ENCODE measurements at places on chromosomes 2 and 18. TPM values are rescaled to one million over a fixed set of nuclear protein-coding genes. Genes with fewer than 3 reads are reported as not detected.

GRCh38 chr18:35201256-35201931 is 39.4 kb upstream of the ZNF397 start:
- DNase-seq = no peak

DNA sequence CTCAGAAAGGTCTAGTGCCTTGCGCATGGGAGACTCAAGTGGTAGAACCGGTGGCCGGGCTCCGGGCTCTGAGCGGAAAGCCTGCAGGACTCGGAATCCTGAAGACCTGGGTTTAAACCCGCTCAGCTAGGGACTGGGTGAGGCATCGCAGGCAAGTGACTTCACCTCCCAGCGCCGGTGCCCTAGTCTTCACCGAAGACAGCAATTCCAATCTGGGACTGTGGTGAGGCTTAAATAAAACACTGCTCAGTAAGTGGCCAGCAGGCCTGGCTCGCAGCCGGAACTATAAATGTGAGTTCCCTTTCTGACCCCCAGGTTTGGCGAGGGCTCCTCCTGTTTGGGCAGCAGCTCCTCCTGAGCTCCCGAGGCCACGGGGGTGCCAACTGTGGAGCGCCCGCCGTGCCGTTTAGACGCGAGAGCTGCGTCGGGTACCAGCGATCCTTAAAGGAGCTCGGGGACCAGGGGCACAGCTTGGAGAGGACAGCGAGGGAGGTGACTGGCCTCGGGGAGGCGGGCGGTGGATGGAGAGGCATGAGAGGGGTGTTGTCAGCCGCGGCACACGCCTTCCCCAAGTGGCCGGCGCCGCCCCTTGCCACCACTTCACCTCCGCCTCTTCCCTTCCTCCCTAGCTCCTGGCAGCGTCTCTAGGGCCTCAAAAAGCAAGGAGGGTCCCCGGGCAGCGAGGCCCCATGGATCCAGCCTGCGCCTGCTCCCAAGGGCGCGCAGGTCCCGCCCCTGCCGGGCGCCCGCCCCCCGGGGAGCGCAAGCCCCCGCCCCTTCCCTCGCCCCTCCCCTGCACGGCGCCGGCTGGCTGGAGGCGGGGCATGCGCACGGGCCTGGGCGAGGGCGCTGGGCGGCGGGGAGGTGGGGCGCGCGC is 757 bp upstream of the MTCL1 start:
- no peak for DNase-seq

- no peak for DNase-seq
These were observed 37.0 kb upstream of the TTN start for GRCh38 chr2:178844269-178844668.

MERTK gene
- total RNA-seq = 10.3 TPM

IL18RAP gene
- not detected for total RNA-seq

MALT1 gene
- 11.0 TPM for total RNA-seq

INO80D gene
- total RNA-seq = 14.2 TPM

DNA sequence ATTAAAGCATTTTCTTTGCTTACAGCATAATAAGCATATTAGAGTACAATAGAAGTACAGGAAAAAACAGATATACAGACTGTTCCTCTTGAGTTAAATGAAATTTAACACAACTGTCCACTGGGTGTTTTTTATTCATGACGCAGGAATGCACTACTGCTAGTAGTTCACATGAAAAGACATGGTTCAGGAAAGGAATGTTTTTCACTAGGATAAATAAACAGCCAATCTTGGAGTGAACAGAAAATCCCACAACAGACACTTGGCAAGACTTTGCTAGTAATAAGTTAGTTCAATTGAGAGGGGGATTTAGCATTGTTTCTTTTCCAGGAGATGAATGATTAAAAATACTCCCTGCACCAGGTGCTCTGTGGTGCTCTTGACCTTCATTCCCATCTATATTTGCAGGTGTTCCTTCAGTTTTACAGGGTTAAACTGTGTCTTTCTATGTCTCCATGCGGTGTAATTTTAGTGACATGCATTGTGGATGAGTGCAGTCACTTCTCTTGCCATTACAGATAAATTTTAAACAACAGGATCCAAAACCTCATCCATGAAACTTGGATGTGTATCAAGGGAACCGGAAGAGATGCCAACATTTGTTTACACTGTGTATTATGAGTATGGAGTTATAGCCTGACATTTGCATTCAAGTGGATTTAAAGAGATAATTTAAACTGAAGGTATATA is 796.6 kb downstream of the DSC3 start:
- no peak for DNase-seq

KCNG3 gene
- total RNA-seq = 0.06 TPM
